ENCODE measurements at places on chromosomes 1 and 21. TPM values are rescaled to one million over a fixed set of nuclear protein-coding genes. Genes with fewer than 3 reads are reported as not detected.

DNA sequence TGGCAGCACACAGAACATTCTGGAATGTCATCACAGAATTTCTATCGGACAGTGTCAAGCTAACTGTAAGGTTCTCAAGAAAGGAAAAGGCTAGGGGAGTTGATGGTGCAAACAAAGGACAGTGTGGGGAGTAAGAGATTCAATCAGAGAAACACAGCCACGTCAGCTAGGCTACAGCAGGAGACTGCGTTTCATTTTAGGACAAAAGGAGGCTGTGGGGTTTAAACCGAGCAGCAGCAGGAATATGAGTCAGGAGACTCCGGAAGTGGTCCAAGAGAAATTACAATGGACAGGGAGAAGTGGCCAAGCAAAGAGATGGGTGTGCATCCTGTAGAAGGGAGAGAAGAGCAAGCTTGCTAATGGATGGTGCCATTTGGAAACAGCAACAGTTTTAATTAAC lies 37.4 kb upstream of the C1orf198 start:
- H3K4me1 ChIP-seq, result no peaks in the 10 kb centered on the region
- no peak overlapping the region for H3K27ac ChIP-seq

- H3K4me3 ChIP-seq, result no peak overlapping the region
- peaks cover 52% of the 10 kb centered on the region for H3K4me1 ChIP-seq
- H3K27ac ChIP-seq, result no peak overlapping the region
- H3K36me3 ChIP-seq, result peaks cover 10% of the 10 kb centered on the region
- no peaks in the 10 kb centered on the region for H3K27me3 ChIP-seq
Observed at GRCh38 chr1:198196630-198197029, 39.8 kb downstream of the NEK7 start.

- H3K4me3 ChIP-seq, result no peak overlapping the region
Observed at GRCh38 chr21:25550352-25551120, 56.7 kb downstream of the MRPL39 start.

DNA sequence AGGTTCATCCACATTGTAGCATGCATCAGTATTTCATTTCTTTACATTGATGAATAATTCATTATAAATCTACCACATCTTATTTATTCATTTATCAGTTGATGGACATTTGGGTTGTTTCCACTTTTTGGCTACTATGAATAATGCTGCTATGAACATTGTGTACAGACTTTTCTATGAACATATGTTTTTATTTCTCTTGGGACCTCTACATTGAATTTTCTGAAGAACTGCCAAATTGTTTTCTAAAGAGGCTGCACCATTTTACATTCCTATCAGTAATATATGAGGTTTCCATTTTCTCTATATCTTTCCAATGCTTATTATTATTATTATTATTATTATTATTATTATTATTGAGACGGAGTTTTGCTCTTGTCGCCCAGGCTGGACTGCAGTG lies 81.3 kb upstream of the SELENON start:
- H3K27me3 ChIP-seq, result peaks cover 42% of the 10 kb centered on the region
- H3K4me3 ChIP-seq, result no peak overlapping the region
- H3K4me1 ChIP-seq, result peaks cover 10% of the 10 kb centered on the region
- no peak for DNase-seq
- H3K27ac ChIP-seq, result no peak overlapping the region
- H3K36me3 ChIP-seq, result no peaks in the 10 kb centered on the region

- H3K36me3 ChIP-seq, result no peaks in the 10 kb centered on the region
- no peak overlapping the region for H3K27ac ChIP-seq
- no peaks in the 10 kb centered on the region for H3K4me1 ChIP-seq
- no peak for DNase-seq
Observed at GRCh38 chr21:31185663-31186062, 147.4 kb upstream of the KRTAP19-8 start.

- H3K27ac ChIP-seq, result no peak overlapping the region
- no peaks in the 10 kb centered on the region for H3K4me1 ChIP-seq
Observed at GRCh38 chr1:50074931-50075330, 33.8 kb upstream of the ELAVL4 start.

DNA sequence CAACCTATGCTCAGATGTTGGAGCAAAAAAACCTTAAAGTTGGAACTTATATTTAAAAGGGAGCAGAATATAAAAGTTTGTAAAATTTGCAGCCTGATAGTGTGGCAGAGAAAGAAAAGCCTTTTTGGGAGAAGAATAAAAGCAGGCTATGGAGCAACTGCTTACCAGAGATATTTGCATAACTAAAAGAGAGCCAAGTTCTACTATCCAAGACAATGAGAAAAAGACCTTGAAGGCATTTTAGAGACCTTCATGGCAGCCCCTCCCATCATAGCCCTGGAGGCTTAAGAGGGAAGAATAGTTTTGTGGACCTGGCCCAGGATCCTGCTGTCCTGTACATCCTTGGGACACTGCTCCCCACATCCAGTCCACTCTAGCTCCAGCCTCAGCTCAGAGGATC lies 312.5 kb upstream of the ZRANB2 start:
- no peaks in the 10 kb centered on the region for H3K4me1 ChIP-seq
- H3K4me3 ChIP-seq, result no peak overlapping the region
- no peaks in the 10 kb centered on the region for H3K36me3 ChIP-seq
- H3K27me3 ChIP-seq, result no peaks in the 10 kb centered on the region
- no peak for DNase-seq
- no peak overlapping the region for H3K27ac ChIP-seq

DNA sequence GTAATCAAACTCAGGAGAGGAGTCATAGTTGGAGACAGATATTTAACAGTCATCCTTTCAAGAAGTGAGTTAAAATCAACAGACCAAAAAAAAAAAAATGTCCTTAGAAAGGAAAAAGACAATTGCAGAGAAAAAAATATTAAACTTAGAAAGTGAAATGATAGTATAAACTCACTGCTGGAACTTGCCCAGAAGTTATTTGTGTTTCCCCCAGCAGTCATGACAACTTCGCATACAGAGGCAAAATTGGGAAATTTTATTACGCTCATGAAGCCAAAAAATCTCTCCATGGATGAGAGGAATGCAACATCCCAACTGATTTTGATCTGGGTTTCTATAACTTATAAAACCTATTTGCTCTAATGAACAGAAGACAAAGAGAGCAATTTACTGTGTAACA lies 198.2 kb downstream of the LRRC7 start:
- H3K4me1 ChIP-seq, result no peaks in the 10 kb centered on the region
- H3K36me3 ChIP-seq, result no peaks in the 10 kb centered on the region
- H3K27ac ChIP-seq, result no peak overlapping the region
- H3K27me3 ChIP-seq, result no peaks in the 10 kb centered on the region
- DNase-seq, result no peak

DNA sequence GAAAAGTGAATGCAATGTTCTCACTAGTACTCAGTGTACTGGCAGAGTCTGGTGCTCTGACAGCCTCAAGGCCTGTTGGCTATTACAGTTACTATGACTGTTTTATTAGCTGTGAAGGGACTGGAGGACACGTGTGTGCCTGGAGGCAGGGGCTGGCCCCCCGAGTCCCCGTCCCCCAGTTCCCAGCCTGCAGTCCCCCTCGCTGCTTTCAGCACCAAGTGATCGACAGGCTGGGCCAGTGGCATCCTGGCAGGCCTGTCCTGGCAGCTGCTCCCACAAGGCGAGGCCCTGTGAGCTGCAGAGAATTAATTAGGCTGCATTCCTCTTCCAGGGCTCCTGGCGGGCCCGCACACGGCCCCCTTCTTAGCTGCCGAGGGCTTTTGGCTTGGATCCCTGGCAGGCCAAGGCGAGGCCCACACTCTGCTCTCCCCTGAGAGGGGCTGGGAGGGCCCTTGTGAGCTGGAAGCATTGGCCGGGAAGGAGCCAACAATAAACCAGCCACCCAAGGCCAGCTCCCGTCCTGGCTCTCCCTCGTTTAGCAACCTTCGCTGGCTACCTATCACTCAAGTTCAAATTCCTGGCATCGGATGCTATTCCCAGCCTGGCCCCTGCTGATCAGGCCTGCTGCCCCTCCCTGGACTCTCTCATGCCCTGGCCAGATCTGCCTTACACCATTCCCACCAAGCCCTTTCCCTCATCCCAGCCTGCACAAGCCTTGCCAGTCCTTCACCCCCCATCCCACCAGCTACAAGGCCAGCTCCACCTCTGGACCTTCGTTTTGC lies 9.8 kb downstream of the EDN2 start:
- H3K27me3 ChIP-seq, result no peaks in the 10 kb centered on the region
- no peak overlapping the region for H3K27ac ChIP-seq
- no peak overlapping the region for H3K4me3 ChIP-seq
- H3K4me1 ChIP-seq, result peaks cover 29% of the 10 kb centered on the region
- no peaks in the 10 kb centered on the region for H3K36me3 ChIP-seq
- DNase-seq, result no peak

DNA sequence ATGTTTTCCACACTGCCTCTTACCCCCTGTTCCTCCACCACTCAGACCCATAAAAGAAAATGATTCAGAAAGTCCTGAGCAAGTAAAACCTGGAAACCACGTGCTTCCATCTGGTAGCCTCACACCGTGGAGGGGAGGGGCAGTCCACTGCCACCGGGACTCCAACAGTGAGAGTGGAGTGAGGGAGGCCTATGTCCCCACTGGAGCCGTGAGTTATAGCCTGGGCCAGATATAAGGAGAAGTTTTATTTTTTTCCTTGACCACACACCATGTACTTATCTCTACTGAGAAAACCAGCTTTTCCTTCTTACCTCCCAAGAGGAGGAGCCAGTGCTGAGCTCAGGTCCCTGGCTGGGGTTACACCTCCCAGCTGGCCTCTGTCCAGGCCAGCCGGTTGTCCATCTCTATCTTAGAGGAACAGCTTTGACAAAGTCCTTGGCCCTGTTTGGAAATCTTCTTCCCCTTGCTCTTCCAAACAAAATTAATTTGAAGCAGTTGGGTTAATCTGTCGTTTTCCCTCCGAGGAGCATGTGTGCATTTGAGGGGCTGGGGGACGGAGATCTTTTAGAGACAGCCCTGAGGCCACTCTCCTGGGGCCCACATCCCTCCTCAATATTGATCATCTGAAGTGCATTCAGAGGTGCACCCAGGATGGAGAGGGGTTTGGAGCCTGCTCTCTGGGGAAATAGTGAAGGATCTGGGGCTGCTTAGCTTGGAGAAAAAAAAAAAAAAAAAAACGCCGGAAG lies 49.1 kb upstream of the SERBP1 start:
- H3K27me3 ChIP-seq, result no peaks in the 10 kb centered on the region
- H3K27ac ChIP-seq, result no peak overlapping the region
- H3K4me3 ChIP-seq, result no peak overlapping the region
- no peaks in the 10 kb centered on the region for H3K36me3 ChIP-seq

- DNase-seq, result no peak
- no peak overlapping the region for H3K4me3 ChIP-seq
- no peaks in the 10 kb centered on the region for H3K27me3 ChIP-seq
- H3K36me3 ChIP-seq, result no peaks in the 10 kb centered on the region
- no peak overlapping the region for H3K27ac ChIP-seq
Observed at GRCh38 chr1:43879414-43879813, 54.2 kb upstream of the ARTN start.

DNA sequence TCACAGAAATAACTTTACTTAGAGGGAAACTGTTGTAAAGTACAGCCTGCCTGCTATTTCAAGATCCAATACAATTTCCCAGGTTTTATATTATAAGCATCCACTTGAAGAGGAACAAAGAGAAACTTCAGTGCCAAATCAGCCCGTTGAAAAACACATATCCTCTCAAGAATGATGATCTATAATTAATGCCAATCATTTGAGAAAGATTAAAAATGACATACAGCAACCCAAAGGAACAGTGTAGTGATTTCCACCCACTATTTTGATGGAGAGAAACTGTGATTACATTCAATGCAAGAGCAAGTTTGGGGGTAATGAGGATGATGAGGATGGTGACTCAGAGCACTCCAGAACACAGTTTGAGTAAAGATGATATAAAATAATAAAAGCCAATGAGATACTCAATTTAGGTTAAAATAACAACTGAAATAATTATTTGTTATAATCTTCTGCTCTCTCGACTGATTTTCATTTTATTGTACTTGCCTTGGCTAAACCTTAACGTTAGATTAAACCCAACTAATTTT lies 715.5 kb downstream of the NCAM2 start:
- H3K36me3 ChIP-seq, result no peaks in the 10 kb centered on the region
- no peak overlapping the region for H3K4me3 ChIP-seq
- H3K4me1 ChIP-seq, result no peaks in the 10 kb centered on the region
- no peaks in the 10 kb centered on the region for H3K27me3 ChIP-seq
- no peak overlapping the region for H3K27ac ChIP-seq

DNA sequence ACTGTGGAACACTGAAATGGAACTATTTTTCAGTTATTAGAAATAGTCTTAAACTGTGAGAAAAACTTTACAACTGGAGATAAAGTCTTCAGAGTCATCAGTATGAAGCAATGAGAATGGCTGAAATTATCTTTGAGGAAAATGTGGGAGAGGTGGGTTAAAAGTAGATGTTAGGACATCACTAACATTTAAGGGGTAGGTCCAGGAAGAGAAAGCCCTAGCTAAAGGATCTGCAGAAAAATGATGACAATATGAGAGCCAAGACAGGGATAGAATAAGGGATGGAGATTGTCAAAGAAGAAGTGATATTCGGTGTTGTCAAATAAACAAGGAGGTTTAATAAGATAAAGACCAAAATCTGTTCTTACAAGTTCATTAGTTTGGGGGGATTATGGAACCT lies 123.3 kb upstream of the GPR52 start:
- no peak for DNase-seq
- no peak overlapping the region for H3K4me3 ChIP-seq
- no peaks in the 10 kb centered on the region for H3K4me1 ChIP-seq
- H3K27me3 ChIP-seq, result no peaks in the 10 kb centered on the region
- H3K27ac ChIP-seq, result no peak overlapping the region

GRCh38 chr1:200452850-200453552 lies 43.2 kb upstream of the ZNF281 start:
- H3K27me3 ChIP-seq, result no peaks in the 10 kb centered on the region
- no peaks in the 10 kb centered on the region for H3K36me3 ChIP-seq
- H3K27ac ChIP-seq, result no peak overlapping the region
- no peak for DNase-seq

- no peaks in the 10 kb centered on the region for H3K36me3 ChIP-seq
- no peak for DNase-seq
- no peaks in the 10 kb centered on the region for H3K4me1 ChIP-seq
- no peak overlapping the region for H3K27ac ChIP-seq
Observed at GRCh38 chr1:33137800-33138199, 44.0 kb downstream of the TRIM62 start.

GRCh38 chr1:232166942-232167341 lies 463.0 kb downstream of the SIPA1L2 start:
- no peaks in the 10 kb centered on the region for H3K4me1 ChIP-seq
- no peak overlapping the region for H3K4me3 ChIP-seq
- no peaks in the 10 kb centered on the region for H3K36me3 ChIP-seq
- no peaks in the 10 kb centered on the region for H3K27me3 ChIP-seq
- no peak overlapping the region for H3K27ac ChIP-seq

DNA sequence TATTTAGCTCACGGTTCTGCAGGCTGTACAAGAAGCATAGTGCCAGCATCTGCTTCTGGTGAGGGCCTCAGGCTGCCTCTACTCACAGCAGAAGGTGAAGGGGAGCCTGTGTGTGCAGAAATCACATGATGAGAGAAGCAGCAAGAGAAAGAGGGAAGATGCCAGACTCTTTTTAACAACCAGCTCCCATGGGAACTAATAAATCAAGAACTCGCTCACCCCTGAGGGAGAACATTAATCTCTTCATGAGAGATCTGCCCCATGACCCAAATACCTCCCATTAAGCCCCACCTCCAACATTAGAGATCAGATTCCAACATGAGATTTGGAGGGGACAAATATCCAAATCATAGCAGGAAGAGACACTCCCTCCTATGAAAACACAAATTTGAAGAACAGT lies 74.1 kb downstream of the OLFML2B start:
- peaks cover 16% of the 10 kb centered on the region for H3K4me1 ChIP-seq
- H3K27ac ChIP-seq, result no peak overlapping the region
- no peak overlapping the region for H3K4me3 ChIP-seq
- H3K27me3 ChIP-seq, result no peaks in the 10 kb centered on the region
- no peaks in the 10 kb centered on the region for H3K36me3 ChIP-seq

Gene C8B
- total RNA-seq, result not detected

Gene CFH
- 26.1 TPM for total RNA-seq

Gene RHEX
- total RNA-seq, result 75.1 TPM

Gene ZP4
- not detected for total RNA-seq

Gene UTS2
- not detected for total RNA-seq

Gene TENT5C
- total RNA-seq, result 0.28 TPM

Gene NPPA
- total RNA-seq, result not detected

Gene SGIP1
- total RNA-seq, result not detected

Gene IGFN1
- not detected for total RNA-seq
